ENCODE measurements at places on chromosomes 11 and 22. TPM values are rescaled to one million over a fixed set of nuclear protein-coding genes. Genes with fewer than 3 reads are reported as not detected.

ME3 gene
- polyA plus RNA-seq: 36.2 TPM

TSPO gene
- 29.4 TPM for polyA plus RNA-seq

UVRAG gene
- 16.5 TPM for polyA plus RNA-seq

BRD1 gene
- polyA plus RNA-seq: 34.5 TPM

RCOR2 gene
- 11.0 TPM for polyA plus RNA-seq

ACTN3 gene
- 0.38 TPM for polyA plus RNA-seq

ZNF214 gene
- polyA plus RNA-seq: 12.7 TPM

PYGM gene
- polyA plus RNA-seq: 2.1 TPM

UCP2 gene
- 68.4 TPM for polyA plus RNA-seq

CARD18 gene
- polyA plus RNA-seq: not detected

OR52N4 gene
- not detected for polyA plus RNA-seq

DNA sequence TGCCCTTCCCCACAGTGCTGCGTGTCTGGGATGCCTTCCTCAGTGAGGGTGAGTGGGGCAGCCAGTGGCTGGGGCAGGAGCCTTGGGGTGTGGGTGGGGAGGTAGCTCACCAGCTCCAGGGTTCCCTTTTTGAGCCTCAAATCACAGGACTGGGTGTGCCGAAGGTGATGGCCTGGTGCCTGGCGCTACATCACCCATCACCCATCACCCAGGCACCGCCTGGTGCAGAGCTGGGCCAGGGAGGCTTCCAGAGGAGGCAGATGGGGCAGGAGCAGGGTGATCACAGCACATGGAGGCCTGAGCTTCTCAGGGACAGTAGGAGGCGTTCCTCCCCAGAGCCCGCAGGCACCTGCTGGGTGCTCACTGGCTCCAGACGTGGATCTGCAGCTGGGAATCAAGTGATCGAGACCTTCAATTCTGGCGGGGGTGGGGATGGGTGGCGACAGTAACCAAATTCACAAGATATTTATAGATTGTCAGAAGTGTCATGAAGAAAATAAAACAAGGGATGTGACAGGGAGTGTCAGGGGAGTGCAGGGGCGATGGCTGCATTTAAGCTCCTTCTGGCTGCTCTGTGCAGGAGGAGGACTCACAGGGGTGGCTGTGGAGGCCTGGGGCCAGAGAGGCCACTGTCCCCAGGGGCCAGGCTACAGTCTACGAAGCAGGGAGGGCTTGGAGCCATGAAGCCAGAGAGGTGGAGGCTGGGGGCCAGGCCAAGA lies 3.2 kb downstream of the TBC1D10C start:
- no peak for DNase-seq

DNA sequence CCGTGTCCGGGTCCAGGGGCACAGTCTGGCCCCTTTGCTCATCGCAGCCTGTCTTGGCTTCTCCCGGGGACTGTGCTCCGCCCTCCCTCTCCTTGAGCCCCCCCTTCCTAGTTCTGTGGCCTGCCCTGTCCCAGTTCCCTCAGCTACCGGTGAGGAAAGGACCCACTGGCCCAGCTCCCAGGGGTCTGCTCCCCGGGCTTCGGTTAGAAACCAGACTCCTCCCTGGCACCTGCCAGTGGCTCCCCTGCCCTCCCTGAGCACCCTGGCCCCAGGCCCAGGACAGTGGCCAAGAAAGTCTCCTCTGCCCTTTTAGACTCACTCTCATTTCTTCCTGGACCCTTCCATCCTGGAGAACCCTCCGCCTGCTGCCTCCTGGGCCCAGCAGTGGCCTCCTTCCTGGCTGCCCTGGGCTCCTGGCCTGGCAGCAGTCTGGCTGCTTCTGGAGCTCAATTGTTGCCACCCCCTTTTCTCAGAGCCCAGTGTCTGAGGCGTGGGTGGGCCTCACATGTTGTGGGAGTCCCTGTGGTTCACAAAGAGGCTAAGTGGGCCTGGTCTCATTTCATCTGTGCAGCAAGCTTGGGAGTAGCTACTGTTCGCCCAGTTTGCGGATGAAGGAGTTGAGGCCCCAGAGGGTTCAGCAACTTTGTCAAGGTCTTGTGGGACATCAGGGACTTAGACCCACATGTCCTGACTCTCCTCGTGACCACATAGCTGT lies 12.6 kb downstream of the PRDM11 start:
- no peak for DNase-seq

- DNase-seq: no peak
These were observed at the start of gene IFITM1 for GRCh38 chr11:313787-314553. IFITM1 (plus strand) TSS chr11:314040; CDS start chr11:314171, 131 bp downstream.

- no peak for DNase-seq
These were observed 7.9 kb downstream of the CSRP3 start for GRCh38 chr11:19193916-19194315.

DNA sequence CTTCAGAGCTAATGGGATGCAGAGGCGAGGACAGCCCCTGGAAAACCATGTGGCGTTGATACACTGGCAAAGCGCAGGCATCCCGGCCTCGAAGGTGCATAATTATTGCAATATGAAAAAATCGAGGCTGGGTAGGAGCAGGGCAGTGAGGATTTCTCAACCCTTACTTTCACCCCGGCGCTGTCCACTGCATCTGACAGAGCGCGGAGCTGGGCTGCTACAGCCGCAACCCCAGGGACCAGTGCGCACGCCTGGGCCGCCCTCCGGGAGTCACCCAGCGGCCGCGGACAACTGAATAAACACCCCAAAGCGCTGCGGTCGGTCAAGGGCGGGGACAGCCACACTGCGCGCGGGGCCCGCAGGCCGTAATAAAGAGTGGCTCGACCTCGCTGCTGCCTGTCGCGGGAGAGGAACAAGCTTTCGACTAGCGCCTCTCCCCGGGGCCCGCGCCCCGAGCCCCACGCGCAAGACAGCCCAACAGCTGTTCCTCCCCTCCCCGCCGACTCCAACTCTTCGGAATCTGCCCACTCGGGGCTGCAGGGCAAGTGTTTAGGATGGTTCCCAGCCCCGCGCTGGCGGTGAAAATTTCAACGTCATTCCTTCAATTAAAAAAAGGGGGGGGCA lies 3.6 kb upstream of the WT1 start:
- no peak for DNase-seq

GRCh38 chr22:17540481-17540880 lies 22.8 kb upstream of the SLC25A18 start:
- no peak for DNase-seq

DNA sequence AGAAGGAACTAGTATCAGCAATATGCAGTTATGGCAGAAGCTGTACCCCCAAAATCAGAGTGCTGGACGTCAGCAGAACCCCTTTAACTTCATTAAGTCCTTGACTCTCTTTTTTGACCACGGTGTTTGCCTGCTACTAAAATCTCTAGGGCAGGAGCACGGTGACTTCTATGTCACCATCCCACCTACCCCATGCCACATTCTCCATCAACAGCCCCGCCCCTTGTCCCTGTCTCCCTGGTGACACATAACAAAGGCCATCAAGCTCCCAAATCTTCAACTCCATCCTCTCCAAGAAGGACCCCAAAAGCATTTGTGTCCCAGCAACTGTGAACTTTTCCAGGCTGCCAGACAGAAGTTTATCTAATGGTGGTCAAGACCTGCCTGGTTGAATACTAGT lies 894 bp downstream of the ADA2 start:
- DNase-seq: no peak

DNA sequence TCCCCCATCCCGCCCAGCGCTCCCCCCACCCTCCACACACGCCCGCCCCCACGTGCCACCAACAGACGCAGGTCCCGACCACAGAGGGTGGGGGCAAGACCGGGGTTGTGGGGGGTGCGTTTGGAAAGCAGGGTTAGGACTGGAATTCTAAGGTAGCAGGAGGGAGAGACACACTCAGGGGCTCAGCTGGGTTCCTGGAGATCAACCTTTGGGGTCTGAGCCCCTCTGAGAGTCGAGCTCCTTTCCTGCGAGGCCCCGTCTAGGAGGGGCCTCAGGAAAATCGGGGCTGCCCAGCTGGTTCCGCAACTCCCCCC lies 429 bp downstream of the PGGHG start:
- no peak for DNase-seq

DNA sequence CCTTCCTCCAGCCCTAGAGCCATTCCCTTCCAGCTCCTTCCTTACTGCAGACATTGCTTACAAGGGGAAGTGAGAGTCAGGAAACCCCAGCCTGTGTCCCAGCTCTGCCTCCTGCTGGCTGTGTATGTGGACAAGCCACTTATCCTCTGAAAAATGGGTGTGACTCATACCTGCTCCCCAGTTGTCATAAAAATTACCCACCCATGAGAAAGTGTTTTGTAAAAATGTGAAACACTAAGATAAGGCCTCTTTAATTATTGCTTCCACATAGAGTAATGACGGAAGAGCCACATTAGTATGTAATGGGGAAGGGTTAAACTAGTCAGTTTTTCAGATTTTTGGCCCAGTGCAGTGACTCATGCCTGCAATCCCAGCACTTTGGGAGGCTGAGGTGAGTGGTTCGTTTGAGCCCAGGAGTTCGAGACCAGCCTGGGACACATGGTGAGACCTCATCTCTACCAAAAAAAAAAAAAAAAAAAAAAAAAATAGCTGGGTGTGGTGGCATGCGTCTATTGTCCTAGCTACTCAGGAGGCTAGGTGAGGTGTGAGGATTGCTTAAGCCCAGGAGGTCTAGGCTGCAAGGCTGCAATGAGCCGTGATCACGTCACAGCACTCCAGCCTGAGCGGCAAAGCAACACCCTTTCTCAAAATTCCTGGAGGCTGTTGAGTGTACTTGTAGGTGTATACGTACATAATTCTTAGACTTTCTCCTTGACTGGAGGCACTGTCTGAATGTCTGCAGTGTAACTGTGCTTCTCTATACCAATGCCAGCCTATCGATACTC lies 84.9 kb downstream of the CTTN start:
- no peak for DNase-seq

DNA sequence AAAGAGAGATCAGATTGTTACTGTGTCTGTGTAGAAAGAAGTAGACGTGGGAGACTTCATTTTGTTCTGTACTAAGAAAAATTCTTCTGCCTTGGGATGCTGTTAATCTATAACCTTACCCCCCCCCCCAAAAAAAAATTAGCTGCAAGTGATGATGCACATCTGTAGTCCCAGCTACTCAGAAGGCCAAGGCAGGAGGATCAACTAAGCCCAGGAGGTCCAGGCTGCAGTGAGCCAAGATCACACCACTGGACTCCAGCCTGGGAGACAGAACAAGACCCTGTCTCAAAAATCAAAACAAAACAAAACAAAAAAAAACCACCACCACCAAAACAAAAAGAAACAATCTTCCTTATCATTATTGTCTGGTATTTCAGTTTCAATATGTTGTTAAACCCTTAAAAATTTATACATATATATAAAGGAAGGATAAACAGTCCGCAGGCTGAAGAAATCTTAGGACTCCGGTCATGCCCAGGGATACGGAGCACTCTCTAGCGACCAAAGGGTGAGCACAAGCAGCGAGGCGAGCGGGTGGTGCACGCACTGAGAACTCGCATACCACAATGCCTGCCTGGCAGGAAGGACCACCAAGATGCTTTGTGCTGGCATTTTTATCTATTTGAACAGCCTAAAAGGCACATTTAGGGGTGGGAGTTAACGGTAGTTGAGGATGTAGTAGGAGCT lies 6.4 kb downstream of the POLDIP3 start:
- no peak for DNase-seq

GRCh38 chr11:47616726-47617416 lies 22.7 kb upstream of the C1QTNF4 start:
- peak; percentile 54 for DNase-seq

- DNase-seq: no peak
These were observed 3.4 kb upstream of the RPS19BP1 start for GRCh38 chr22:39535831-39536449.

GRCh38 chr11:73291781-73292524 lies 16.1 kb upstream of the ARHGEF17 start:
- no peak for DNase-seq

DNA sequence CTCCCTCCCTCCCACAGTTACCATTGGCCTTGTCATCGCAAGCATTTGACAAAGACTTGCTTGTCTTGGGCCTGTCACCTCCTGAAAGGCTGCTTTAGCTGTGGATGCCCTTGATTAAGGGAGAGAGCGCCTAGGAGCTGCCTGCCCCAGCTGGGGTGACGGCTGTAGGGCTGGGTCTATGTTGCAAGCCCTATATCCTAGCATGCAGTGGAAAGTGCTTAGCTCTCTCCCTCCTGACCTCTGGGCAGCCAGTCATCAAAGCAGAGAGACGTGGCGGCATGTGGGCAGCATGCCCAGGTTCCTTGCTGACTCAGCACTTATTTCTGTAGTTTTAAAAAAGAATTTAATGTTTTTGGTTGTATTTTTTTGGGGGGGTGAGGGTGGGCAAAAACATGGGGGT lies 75.9 kb downstream of the BARX2 start:
- DNase-seq: no peak

DNA sequence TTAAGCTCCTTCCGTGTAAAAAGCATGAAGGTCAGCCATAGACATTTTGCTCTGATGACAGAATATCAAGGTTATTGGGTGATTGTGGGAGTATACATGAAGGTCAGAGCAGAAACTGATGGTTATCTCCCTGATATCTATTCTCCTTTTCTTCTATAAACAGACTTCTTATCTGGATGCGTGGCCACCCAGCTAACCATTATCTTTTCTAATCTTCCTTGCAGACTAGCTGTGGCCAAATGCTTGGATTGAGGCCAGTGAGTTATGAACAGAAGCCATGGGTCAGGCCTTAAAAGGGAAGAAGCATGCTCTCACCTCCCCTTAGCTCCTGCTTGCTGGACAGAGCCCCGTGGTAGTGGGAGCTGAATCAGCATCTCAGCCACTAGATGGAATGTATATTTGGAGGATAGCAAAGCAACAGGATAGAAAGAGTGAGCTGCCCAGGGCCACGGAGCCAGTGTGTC lies 31.3 kb upstream of the LRRC55 start:
- no peak for DNase-seq

DNA sequence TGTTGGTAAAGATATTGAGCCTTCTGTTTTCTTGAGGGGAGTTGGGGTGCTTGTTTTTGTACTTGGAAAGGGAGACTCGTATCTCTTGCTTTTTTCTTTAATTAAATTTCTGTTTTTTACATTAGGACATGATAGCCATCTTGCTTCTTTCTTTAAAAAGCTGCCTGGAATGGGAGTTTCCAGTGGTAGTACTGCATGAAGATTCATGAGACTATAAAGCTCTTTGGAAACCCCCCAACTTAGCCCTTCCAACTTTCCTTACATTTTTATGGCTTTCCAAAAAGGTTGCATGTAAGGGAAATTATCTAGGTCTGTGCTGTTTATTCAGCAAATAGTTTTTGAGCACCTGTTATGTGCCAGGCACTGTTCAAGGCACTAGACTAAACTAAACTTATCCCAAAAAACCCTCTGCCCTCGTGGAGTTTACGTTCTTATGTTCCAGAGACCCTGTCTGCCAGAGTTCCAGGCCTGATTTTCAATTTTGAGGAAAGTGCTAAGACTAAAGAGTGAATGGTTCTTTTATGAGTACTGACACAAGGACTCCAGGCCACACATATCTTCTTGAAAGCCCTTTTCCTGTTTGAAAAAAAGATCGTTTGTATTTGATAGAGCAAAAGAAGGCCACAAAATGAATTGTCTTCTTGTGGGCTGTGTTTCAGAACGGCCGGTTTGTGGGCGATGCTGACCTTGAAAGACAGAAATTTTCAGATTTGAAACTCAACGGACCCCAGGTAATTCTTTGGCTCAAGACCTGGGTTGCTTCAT lies 31.9 kb downstream of the CTNND1 start:
- no peak for DNase-seq

GRCh38 chr11:36388071-36388470 lies 92.0 kb downstream of the PRR5L start:
- no peak for DNase-seq

DNA sequence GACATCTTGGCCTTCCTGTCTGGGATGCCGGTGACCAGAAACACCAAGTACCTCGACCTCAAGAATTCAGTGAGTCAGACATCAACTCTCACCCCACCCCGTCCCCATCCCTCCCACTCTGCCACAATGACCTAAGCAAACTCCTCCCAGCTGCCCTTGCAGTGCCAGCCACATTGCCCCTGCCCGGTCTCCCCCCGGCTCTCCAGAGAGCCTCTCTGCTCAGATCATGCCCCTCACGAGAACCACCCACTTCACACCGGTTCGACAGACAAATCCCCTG lies 23.6 kb upstream of the MYRF start:
- DNase-seq: no peak
